ENCODE measurements at places on chromosomes 1 and 21. TPM values are rescaled to one million over a fixed set of nuclear protein-coding genes. Genes with fewer than 3 reads are reported as not detected.

- no peaks in the 10 kb centered on the region for H3K4me1 ChIP-seq
- no peak overlapping the region for H3K4me3 ChIP-seq
- no peak overlapping the region for H3K27ac ChIP-seq
- no peak for DNase-seq
- no peaks in the 10 kb centered on the region for H3K27me3 ChIP-seq
Observed at GRCh38 chr1:24901791-24902470, 28.1 kb downstream of the RUNX3 start.

DNA sequence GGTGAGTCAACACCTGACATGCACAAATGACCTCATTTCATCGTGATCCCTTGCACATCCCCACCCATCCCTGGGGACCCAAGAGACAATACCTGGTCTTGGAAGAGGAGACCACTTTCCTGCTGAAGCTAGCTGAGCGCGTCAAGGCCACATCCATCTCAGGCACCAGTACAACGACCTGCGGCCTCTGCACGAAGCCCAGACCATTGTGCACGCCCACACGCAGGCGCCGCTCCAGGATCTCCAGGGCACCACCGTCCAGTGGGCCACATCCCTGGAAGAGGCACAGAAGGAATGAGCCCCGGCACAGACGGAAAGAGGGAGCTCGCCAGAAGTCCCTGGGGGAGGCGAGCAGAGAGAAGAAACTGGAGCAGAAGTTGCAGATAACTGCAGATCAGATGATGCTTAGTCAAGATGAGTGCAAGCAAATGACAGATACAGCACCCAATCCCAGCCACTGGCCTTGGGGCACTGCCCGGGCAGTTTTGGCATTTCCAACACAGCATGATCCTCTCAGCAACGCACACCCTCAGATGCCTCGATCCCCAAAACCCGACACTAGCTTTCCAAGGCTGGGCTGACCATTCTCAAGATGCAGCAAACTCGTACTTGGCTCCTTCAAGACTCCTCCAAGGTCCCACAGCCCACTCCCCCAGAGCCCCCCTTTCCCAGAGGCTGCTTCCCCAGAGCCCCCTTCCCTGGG is 44.1 kb downstream of the NPHP4 start:
- no peaks in the 10 kb centered on the region for H3K27me3 ChIP-seq
- peaks cover 19% of the 10 kb centered on the region for H3K36me3 ChIP-seq
- H3K4me3 ChIP-seq = no peak overlapping the region
- no peak overlapping the region for H3K27ac ChIP-seq

DNA sequence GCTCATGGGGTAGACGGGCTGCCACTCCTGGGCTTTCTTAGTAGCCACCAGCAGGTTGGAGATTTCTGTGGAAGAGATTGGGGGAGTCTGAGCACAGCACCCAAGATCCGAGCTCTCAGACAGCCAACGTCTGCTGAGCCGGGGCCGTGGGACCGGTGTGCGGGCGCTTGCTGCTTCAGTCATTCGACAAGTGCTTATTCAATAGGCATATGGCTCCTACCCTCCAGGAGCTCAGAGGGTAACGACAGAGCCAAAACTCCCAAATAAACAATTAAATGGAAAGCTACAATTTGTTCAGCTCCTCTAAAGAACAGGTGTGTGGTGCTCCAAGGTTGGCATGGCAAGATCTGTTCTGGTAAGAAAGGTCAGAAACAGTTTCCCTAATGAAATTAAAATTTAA is 106.0 kb downstream of the RAVER2 start:
- peaks cover 40% of the 10 kb centered on the region for H3K36me3 ChIP-seq
- H3K4me1 ChIP-seq = no peaks in the 10 kb centered on the region
- DNase-seq = no peak
- H3K4me3 ChIP-seq = no peak overlapping the region
- H3K27me3 ChIP-seq = no peaks in the 10 kb centered on the region

GRCh38 chr1:228315945-228316588 is 90.6 kb downstream of the TRIM11 start:
- no peaks in the 10 kb centered on the region for H3K4me1 ChIP-seq
- H3K27ac ChIP-seq = no peak overlapping the region
- H3K27me3 ChIP-seq = no peaks in the 10 kb centered on the region
- no peak overlapping the region for H3K4me3 ChIP-seq
- H3K36me3 ChIP-seq = no peaks in the 10 kb centered on the region

DNA sequence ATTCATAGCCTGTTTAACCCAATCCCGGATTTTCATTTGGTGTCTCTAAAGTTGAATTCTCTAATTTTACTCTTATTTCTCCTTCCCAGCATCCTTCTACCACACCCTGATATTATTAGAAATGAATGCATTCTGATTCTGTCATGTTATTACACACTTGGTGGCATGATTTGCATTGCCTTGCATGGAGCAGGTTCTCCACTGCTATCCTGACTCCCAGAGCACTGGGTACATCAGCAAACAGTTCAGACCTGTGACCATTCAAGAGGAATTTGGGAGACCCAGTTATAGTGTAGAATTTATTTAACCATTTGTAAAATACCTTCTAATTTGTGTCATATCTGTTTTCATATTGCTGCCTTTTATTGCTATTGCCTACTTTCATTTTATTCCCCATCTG is 2.6 kb downstream of the LRRC8B start:
- H3K4me3 ChIP-seq = no peak overlapping the region
- no peaks in the 10 kb centered on the region for H3K27me3 ChIP-seq
- no peaks in the 10 kb centered on the region for H3K36me3 ChIP-seq
- DNase-seq = no peak

GRCh38 chr1:208074353-208074752 is 163.4 kb upstream of the CD34 start:
- H3K36me3 ChIP-seq = peaks cover 62% of the 10 kb centered on the region
- H3K27ac ChIP-seq = no peak overlapping the region
- no peak overlapping the region for H3K4me3 ChIP-seq
- no peak for DNase-seq

DNA sequence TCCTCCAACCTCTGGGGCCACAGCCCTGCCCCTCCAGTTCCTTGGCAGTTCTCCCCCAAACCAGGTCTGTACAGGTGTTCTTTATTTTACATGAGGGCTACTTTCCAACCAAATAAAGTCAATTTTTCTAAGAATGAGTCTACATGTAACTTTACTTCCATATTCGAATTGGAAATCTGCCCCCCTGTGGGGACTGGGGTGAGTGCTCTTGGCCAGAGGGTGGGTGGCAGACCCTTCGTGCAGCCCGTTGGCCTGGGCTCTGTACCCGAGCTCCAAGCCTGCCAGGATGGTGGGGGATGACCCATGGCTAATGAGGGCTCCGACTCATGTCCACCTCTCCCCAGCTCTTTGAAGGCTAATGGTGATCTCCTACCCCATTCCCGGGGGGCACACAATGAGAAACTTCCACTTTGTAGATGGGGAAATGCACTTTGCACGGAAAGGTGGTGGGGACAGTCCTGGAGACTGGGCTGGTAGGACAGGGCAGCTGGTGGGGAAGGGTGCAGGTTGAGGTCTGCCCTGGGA is 589 bp upstream of the CATSPER4 start:
- DNase-seq = no peak
- H3K4me3 ChIP-seq = no peak overlapping the region
- H3K36me3 ChIP-seq = no peaks in the 10 kb centered on the region
- H3K27ac ChIP-seq = no peak overlapping the region

GRCh38 chr1:88979054-88979748 is 13.2 kb downstream of the KYAT3 start:
- no peaks in the 10 kb centered on the region for H3K27me3 ChIP-seq
- DNase-seq = no peak
- H3K27ac ChIP-seq = no peak overlapping the region
- H3K4me1 ChIP-seq = peaks cover 23% of the 10 kb centered on the region

GRCh38 chr21:17045214-17045853 is 467.5 kb upstream of the CXADR start:
- peak; percentile 44 for DNase-seq
- H3K27me3 ChIP-seq = no peaks in the 10 kb centered on the region
- no peaks in the 10 kb centered on the region for H3K36me3 ChIP-seq
- no peak overlapping the region for H3K27ac ChIP-seq
- H3K4me3 ChIP-seq = no peak overlapping the region

GRCh38 chr1:11617314-11617713 is 36.9 kb downstream of the FBXO2 start:
- H3K4me1 ChIP-seq = peaks cover 6% of the 10 kb centered on the region
- no peaks in the 10 kb centered on the region for H3K36me3 ChIP-seq
- no peaks in the 10 kb centered on the region for H3K27me3 ChIP-seq
- no peak for DNase-seq
- H3K4me3 ChIP-seq = no peak overlapping the region

DNA sequence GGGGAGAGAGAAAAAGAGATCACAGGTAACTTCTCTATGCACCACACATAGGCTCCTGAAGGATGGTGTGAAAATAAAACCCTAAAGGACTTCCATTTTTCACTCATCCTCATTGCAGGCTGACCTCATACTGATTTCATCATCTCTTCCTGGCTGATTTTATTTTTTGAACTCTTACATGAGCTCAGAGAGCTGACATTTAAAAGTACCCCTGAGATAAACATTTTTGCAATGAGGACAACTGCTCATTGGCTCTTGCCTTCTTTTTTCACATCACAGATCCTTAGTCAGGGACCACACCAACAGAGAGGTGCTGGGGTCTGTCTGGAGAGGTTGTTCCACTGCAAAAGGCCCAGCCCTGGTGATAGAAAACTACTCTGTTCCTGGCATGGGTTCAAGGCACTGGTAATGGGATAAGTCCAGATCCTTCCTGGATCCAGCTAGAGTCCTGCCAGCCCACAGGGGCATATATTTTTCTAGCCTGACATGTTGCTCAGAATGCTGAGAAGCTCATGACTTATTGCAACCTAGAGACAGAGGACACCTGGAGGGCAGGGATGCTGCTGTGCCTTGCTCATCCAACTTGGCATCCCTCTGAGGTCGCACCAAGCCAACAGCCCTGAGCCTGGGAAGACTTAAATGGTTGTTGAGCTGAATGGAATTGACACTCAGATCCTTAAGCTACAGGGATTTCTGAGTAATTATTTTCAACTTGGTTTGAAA is 360.0 kb downstream of the HHAT start:
- no peak overlapping the region for H3K4me3 ChIP-seq
- H3K27me3 ChIP-seq = no peaks in the 10 kb centered on the region

DNA sequence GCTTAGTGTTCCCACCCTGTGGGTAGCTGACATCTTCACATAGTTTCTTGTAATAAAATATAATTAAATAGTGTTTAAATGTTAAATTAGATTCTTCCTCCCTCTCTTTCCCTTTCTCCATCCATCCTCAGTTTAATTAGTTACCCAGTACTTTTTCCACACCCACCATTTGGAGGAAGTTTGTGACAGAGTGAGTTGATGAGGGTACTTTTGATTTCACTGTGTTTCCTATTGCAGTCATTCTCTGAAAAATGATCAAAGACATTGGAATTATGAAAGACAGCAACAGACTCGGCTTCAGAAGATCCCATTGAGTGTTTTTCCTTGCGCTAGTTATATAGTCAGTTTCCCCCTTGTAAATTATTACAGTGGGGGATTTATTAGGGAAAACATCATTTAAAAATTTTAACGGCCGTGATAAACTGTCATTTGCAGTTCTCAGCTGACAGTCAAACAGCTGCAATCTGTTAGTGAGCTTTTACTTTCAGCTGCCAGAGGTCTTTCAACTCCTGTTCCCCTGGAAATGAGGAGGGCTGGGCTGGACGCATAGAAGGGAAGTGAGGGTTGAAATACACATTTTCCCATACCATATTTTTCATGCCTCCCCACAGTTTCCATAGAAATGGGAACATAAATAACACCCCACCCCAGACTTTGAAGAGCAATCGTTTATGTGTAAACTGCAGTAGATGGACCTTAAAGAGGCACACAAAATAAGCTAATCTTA is 61.3 kb upstream of the CACYBP start:
- no peak overlapping the region for H3K4me3 ChIP-seq
- no peaks in the 10 kb centered on the region for H3K27me3 ChIP-seq
- peak; percentile 22 for DNase-seq
- no peaks in the 10 kb centered on the region for H3K36me3 ChIP-seq

Gene FHAD1
- polyA plus RNA-seq = 0.55 TPM

Gene MROH7
- 0.51 TPM for polyA plus RNA-seq

Gene MEAF6
- polyA plus RNA-seq = 60.5 TPM

Gene HORMAD1
- not detected for polyA plus RNA-seq

Gene CRNN
- polyA plus RNA-seq = not detected

Gene ACKR1
- polyA plus RNA-seq = 0.02 TPM

Gene LAMTOR2
- 230 TPM for polyA plus RNA-seq

Gene LCE1E
- not detected for polyA plus RNA-seq

Gene SPRR2G
- not detected for polyA plus RNA-seq

Gene BLZF1
- 9.5 TPM for polyA plus RNA-seq

Gene RNU1-3
- polyA plus RNA-seq = not detected

All from SK-N-SH (cell line).